ENCODE measurements at places on chromosomes 11 and 22.
A peak's percentile ranks its signal among the peaks of the same experiment; 100 is the strongest.

DNA sequence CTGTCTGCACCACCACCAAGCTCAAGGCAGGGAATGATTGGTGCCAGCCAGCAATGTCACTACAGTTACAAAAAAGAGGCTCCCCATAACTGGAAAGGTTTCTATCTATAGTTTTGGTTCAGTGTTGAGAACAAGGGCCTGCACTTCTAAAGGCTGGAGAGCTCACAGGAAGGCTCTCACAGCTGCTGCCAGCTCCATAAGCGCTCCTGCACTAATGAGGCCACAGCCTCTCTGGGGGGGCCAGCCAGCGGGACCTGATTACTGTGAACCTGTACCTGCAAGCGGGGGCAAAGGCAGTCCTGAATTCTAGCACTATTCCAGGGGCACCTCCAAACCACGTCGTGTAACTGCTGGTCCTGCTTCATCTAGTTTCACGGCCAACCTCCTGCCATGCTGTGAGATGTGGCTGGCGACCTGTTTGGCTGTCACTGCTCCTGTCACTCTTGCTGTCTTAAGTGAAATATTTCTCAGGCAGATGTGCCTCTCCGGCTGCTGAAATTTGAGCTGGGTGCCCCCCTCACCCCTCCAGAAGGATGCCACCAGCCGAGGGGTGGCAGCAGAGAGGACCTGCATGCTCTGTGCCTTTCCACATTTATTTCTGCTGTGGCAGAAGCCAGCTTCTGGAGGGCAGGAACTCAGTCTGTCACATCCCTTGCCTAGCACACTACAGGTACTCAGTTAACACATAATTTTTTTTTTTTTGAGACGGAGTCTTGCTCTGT, 53.3 kb upstream of the ARFGAP3 start:
- no peak for DNase-seq

DNA sequence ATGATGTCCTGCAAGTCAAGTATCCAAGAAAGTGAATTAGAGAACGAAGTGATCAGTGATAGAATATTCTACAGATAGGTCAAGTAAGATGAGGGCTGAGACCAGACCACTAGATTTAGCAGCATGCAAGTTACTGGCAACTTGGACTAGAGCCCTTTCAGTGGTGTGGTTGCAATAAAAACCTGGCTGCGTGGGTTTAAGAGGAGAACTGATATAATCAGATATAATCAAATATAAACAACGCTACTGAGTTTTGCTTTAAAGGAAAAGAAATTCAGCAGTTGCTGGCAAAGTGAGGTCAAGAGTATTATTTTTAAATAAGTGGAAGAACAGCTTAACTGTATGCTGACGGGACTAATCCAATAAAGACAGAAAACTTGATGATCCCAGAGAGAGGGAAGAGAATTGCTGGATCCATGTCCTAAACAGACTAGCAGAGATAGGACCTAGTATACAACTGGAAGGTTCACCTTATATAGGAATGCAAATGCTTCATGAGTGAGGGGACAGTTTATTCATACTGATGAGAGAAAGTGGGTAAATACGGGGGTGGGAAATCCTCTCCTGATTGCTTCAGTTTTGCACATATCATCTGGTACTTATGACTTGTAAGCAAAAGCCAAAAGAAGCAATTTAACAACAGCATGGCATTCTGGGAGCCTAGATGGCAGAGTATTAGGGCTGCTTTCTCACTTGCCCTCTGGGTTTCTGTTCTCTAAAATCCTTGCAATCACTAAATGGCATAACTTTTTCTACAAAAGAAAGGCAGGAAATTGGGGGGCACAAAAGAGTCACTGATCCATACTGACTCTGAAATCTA, 146.2 kb downstream of the RBFOX2 start:
- no peak for DNase-seq

GRCh38 chr22:42949159-42949558, 65.8 kb downstream of the PACSIN2 start:
- no peak for DNase-seq

DNA sequence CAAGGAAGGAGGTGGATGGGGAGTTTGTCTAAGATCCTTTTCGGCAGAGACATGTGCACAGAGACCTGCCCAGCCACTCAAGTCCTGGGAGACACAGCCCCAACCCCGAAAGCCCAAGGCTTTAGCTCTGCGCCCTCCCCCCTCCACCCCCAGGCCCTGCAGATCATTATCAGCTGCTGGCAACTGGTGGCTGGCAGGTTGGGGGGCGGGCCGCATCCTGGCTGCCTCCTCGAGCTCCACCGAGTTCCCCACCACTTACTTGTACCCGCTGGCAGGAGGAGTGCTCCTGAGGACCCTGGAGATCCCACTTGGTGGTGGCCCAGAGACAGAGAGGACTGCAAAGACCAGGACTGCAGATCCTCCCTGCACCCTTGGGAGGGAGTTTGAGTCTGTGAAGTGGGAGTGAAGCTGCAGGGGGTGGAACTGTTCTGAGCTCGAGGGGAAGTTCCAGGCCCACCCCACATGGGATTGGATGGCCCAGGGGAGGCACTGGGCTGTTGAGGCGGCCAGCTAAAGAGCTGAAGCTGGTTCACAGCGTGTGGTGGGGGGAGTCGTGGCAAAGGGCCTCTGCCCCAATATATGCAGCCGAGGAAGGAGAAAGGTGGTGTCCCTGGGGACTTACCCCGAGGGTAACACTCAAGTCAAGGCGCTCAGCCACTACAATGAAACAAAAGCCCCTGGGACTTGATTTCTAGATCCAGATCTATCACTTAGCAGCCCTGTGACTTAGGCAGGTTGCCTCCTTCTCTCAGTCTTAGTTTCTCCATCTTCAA, 19.9 kb upstream of the CCDC86 start:
- DNase-seq, result peak; percentile 54

GRCh38 chr11:92881940-92882450, 87.5 kb upstream of the MTNR1B start:
- no peak for DNase-seq

DNA sequence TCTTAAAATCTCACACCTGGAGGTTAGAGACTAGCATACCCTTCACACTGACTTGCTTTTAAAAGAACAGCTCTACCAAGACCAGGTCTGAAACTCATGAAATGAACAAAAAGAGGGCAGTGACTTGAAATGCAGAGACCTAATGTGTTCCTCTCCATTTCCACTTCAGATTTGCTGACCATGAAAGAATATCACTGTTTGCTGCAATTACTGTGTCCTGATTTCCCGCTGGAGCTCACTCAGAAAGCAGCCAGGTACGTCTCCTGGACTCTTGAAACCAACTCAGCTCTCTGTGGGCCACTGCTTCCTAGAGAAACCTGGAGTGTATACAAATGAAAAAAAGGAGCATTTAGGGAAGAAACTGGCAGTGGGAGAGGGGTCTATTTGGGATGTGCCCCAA, 39.2 kb downstream of the ARFGAP2 start:
- no peak for DNase-seq

- DNase-seq, result no peak
These were observed 261.5 kb downstream of the BRD1 start for GRCh38 chr22:49566141-49566541.

- no peak for DNase-seq
These were observed 38.3 kb downstream of the PDGFB start for GRCh38 chr22:39206491-39206890.

- DNase-seq, result no peak
These were observed 15.6 kb upstream of the JAM3 start for GRCh38 chr11:134052988-134053945.

GRCh38 chr11:9820260-9820659, 156.4 kb downstream of the SWAP70 start:
- peak; percentile 54 for DNase-seq

GRCh38 chr11:113729456-113729855, 23.3 kb upstream of the TMPRSS5 start:
- DNase-seq, result no peak

DNA sequence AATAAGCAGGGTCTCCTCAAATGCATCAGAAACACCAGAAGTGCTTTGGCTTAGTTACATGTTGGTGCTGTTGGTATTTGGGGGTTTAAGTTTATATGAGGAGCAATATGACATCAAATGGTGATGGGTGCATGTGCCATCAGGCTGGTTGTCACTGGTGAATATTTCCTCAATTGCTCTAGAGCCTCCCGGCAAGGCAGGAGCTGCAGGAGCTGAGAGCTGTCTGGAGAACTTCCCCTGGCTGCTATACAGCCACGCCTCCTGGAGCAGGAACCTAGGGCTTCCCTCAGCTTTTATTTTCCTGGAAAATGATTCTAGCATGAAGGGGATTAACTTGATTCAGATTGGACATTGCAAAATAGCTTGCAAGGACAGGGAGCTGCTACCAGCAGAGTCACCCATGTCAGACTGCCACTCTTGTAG, 15.8 kb downstream of the IGLL5 start:
- no peak for DNase-seq

DNA sequence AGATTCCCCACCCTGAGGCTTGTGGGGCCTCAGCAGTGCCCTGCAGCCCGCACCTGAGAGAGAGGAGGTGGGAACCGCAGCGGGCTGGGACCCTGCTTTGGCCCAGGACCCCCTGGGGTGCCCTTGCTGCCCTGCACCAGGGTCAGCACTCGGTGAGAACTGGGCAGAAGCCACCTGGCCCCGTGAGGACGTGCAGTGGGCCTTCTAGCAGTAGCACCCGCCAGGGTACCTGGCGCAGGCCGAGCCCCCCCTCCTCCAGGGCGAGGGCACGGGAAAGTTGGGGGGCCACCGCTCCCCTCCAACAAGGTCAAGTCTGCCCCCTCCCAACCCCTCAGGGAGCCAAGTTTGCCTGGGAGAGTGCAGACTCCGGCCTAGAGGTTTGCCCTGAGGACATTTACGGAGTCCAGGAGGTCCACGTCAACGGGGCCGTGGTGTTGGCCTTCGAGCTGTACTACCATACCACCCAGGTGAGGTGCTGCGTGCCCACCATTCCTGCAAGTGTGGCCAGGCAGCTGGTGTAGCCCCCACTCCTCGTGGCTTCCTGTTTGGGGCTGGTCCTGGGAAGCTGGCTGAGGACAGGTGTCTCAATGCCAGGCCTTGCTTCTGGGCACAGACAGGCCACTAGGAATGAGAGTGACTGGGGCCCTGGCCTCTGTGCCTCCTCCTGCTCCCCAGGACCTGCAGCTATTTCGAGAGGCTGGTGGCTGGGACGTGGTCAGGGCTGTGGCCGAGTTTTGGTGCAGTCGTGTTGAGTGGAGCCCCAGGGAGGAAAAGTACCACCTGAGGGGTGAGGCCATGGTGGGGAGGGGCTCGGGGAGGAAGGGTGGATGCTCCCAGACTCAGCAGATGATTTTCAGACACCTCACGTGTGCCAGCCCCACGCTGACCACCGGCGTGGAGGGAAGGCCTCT, 3.5 kb downstream of the PGGHG start:
- no peak for DNase-seq

- DNase-seq, result no peak
These were observed 8.0 kb downstream of the MYH9 start for GRCh38 chr22:36379593-36380361.

DNA sequence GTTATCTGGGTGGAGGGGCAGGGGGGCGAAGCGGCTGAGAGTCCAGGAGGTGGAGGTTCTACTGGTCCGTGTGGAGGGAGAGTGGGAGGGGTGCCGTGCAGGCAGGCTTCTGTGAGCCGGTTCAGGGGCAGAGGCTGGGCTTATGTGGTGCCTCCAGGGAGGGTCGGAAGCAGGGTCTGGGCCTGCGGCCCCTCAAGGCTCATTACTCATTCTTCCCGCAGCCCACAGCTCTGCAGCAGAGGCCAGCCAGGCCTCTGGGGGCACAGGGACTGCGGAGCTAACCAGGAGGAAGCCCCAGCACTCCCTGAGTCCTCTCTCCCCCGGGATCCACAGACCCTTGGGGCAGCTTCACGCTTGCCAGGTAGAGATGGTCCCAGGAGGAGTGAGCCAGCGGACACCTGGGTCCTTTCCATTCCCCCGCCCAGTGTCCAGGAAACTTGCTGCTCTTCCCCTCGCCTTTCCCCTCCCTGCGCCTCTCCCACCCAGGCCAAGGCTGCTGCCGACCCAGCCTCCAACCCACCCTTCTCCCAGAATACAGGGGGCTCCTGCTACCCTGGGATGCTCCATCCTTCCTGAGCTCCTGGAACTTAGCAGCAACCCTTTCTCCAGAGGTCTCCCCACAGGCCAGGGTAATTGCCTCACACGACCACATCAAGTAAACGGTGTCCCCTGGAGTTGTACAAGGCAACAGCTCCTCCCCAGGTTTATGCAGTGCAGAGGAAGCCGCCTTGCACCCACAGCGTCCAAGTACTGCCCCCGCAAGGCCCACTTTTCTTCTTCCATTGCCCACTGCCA, 6.3 kb downstream of the NRXN2 start:
- DNase-seq, result no peak

- no peak for DNase-seq
These were observed 25.5 kb downstream of the TMPRSS13 start for GRCh38 chr11:117903505-117904382.

DNA sequence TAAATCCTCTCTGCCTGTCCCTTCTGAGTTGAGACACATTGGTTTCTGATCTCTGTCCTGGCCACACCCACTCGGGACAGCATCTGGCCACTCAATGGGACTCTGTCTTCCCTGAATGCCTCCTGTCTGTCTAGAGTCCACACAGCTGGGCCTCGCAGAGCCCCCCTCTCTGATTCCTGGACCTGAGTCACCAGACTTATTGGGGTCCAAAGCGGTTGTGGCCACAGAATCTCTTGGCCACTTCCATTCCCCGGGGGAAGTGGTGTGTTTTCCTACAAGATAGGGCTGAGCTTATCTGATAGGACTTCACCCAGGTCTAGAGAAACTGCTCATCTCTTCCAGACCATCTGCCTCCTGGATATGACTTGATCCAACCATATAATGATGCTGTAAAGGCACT, 57.4 kb upstream of the WNT11 start:
- no peak for DNase-seq

DNA sequence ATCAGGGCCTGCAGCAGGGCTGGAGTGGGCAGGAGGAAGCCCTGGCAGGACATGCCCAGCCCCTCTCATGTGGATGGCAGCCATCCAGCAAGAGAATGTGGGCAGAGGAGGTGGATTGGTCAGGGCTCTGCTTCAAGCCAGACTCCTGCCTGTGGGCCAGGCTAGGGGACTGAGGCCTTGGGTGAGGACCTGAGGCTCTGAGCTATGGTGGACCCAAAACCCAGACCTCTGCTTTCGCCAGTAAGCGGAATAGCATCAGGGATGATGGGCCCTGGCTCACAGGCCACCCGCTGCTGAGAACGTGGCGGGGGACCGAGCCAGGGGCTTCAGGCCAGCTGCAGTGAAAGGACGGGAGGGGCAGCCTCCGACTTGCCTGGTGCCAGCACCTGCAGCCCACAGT, 57.4 kb downstream of the LINC01488 start:
- no peak for DNase-seq

DNA sequence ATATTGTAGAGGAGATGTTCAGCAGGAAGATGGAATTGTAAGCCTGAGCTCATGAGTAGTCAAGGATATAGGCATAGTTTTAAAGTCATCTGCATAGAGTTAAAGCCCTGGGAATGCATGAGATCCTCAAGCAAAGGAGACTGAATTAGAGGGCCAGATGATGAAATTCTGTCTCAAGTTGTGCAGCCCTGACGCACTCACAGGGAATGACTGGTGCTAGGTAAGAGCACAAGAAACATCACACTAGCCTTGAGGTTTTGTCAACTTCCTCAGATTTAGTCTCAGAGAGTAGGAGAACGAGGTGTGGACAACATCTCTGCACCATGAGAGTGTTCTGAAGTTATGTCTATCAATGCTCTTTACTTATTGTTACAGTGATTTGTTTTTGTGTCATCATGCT, 5.8 kb downstream of the RAB38 start:
- DNase-seq, result no peak

All from NCI-H446 (cell line).